ENCODE measurements at places on chromosomes 1 and 21.
A peak's percentile ranks its signal among the peaks of the same experiment; 100 is the strongest.

- DNase-seq, result peak; percentile 83
Observed at GRCh38 chr1:202349206-202349928, 868 bp downstream of the PPP1R12B start.

GRCh38 chr1:167083066-167083665 is 7.0 kb downstream of the GPA33 start:
- peak; percentile 60 for DNase-seq

- DNase-seq, result no peak
Observed at GRCh38 chr1:89965193-89965768, 29.6 kb upstream of the ZNF326 start.

- peak; percentile 37 for DNase-seq
Observed at GRCh38 chr21:45363921-45364467, 41.0 kb upstream of the COL18A1 start.

DNA sequence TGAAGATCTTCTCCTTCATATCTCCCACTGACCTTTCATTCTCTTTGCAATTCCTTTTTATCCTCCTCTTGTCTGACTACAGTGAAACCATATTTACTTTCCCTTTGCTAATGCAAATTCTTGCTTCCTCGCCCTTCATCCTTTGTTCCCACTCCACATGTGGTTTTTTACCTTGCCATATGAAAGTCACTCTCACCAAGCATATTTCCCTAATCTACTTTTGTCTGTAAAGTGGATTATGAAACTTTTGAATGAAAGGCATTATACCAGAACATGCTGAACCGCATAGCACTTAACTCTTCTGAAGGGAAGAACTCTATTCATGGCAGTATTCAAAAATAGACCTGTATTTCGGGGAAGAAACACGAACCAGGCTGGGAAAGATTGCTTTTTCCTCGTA is 8.0 kb upstream of the TMPRSS15 start:
- no peak for DNase-seq

DNA sequence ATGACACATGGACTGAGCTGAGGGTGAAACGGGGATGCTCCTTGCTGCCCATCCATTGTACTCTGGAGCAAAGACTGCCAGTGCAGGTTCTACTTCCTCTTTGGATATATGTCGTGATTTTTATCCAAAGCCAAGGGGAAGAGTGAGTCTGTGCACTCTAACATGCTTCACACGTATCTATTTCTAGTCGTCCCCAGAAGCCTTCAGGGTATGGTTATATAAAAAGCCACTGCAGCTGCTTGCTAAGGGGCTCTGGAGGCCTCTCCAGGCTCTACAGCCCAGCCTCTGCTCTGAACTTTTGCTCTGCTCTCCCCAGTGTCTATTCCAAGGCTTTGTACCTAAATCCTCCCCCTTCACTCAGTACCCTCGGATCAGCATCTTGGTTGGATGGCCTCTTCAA is 20.1 kb downstream of the PAFAH2 start:
- no peak for DNase-seq

DNA sequence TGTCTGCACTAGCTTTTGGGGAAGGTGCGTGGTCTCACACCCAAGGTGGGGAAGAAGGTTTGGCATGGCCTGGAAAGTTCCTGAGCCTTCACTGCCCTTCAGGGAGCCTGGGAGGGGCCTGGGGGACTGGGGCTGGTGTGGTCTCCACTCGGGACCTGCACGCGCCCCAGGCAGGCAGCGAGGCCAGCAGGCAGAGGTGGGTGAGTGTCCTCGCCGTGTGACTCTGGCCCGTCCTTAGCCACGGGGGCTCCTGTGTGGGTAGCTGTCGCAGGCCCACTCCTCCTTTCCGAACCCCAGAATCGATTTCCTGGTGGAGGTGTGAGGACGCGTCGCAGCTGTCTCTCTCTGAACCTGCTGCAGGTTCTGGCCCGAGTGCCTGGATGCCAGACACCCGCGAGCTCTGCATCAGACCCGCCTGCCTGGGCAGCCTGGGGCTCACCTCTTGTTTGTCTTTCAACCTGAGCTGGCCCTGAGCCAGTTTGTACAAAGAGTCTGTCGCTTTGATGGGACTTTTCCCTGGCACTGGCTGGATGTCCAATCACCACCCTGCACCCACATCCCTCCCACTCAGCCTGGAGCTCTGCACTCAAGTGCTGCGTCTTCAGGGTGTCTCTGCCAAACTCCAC is 36.0 kb upstream of the SLC19A1 start:
- peak; percentile 79 for DNase-seq

- peak; percentile 62 for DNase-seq
Observed at GRCh38 chr1:200558866-200559459, 61.6 kb downstream of the KIF14 start.

- DNase-seq, result no peak
Observed at GRCh38 chr1:37315371-37315846, 159.0 kb upstream of the ZC3H12A start.

DNA sequence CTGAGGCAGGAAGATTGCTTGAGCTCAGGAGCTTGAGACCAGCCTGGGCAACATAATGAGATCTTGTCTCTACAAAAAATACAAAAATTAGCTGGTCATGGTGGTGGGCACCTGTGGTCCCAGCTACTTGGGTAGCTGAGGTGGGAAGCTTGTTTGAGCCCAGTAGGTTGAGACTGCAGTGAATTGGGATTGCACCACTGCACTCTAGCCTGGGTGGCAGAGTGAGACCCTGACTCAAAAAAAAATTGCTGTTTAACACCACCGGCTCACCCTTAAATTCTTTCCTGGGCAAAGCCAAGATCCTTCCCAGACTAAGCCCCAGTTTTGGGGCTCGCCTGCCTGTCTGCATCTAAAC is 6.6 kb upstream of the NSUN4 start:
- DNase-seq, result no peak
